HepG2 (cell line): ENCODE measurements at places on chromosomes 12 and 14. TPM values are rescaled to one million over a fixed set of nuclear protein-coding genes. Genes with fewer than 3 reads are reported as not detected.

DNA sequence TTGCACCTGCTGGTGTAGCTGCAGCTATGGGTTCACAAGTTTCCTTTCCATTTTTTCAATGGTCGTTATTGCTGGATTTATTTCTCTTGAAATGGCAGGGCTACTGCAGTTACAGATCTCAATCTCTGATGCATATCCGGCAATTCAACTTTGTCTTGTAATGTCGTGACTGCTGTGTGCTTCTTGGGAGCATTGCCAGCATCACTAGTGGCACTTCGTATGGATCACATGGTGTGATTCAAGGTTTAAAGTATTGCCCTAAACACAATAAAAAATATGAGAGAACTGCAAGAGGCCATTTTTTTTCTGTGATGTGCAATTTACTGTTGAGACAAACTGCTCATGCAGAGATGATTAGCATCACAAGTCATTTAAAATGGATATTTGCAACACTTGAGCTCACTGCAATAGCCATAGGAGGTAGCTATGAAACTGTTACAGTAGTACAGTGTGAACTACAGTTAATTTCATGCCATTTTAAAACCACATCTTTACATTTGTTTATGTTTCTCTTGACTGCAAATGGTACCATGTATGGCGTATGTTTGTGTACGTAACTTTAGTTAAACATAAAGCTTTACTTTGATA lies 217.4 kb upstream of the PDE3A start:
- H3K4me3 ChIP-seq: no peak overlapping the region
- DNase-seq: no peak
- H3K4me1 ChIP-seq: no peaks in the 10 kb centered on the region
- no peaks in the 10 kb centered on the region for H3K27me3 ChIP-seq
- no peak overlapping the region for H3K27ac ChIP-seq

GRCh38 chr12:47202176-47202575 lies 122.4 kb upstream of the AMIGO2 start:
- H3K4me1 ChIP-seq: no peaks in the 10 kb centered on the region
- H3K4me3 ChIP-seq: no peak overlapping the region
- DNase-seq: no peak
- no peaks in the 10 kb centered on the region for H3K36me3 ChIP-seq

GRCh38 chr12:65898241-65898640 lies 74.0 kb downstream of the HMGA2 start:
- no peak overlapping the region for H3K4me3 ChIP-seq
- H3K36me3 ChIP-seq: no peaks in the 10 kb centered on the region
- no peaks in the 10 kb centered on the region for H3K27me3 ChIP-seq
- peaks cover 75% of the 10 kb centered on the region for H3K4me1 ChIP-seq
- no peak for DNase-seq
- H3K27ac ChIP-seq: peak overlapping the region; percentile 10

- peak; percentile 94 for DNase-seq
- peak overlapping the region; percentile 71 for H3K4me3 ChIP-seq
- H3K27ac ChIP-seq: peak overlapping the region; percentile 64
- no peaks in the 10 kb centered on the region; the same call in 2 of the 3 replicates for H3K36me3 ChIP-seq
- H3K27me3 ChIP-seq: no peaks in the 10 kb centered on the region
These were observed 134.7 kb downstream of the FGD4 start for GRCh38 chr12:32533971-32534590.

DNA sequence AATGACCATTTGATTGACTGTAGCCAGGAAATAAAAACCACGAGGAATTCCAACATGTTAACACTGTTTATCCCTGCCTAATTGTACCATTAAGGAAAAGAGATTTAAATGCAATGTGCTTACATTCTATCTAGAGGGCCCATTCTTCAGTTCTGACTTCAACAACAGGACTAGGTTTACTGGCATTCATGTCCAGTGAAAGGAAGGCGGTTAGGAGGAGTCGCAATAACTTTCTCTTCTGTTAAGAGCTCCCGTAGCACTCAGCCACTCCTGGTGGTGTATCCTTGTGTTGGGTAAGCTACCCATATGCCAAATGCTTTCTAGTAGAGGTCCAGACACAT lies 154.7 kb downstream of the STXBP6 start:
- H3K27me3 ChIP-seq: no peaks in the 10 kb centered on the region
- no peak overlapping the region for H3K4me3 ChIP-seq
- no peak for DNase-seq
- no peaks in the 10 kb centered on the region for H3K36me3 ChIP-seq

The RAPGEF3 gene
- total RNA-seq: 0.07 TPM in 1 of 2 replicates, not detected in the other

The NID2 gene
- total RNA-seq: not detected in 2 replicates

DNA sequence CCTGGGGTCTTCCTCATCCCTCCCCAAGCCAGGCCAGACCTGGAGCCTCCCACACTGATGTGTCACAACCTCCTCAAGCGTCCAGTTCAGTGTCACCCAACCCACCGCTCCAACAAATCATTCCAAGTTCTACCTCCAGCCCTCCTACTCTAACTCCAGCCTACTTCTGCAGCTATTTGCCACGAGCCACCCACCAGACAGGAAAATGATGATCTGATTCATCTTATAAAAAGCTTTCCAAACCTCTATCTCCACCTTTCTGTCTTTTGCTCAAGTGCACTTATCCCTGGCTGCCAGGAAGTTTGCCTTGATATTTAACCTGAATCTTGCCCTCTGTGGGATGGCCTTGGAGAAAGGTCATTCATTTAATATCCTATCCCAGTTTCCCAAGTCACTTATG lies 30.2 kb downstream of the SMUG1 start:
- no peaks in the 10 kb centered on the region for H3K27me3 ChIP-seq
- no peak for DNase-seq
- H3K4me1 ChIP-seq: peaks cover 69% of the 10 kb centered on the region
- H3K36me3 ChIP-seq: no peaks in the 10 kb centered on the region
- H3K27ac ChIP-seq: no peak overlapping the region

The FOXN3 gene
- 32.4 and 42.4 TPM in 2 replicates for total RNA-seq

DNA sequence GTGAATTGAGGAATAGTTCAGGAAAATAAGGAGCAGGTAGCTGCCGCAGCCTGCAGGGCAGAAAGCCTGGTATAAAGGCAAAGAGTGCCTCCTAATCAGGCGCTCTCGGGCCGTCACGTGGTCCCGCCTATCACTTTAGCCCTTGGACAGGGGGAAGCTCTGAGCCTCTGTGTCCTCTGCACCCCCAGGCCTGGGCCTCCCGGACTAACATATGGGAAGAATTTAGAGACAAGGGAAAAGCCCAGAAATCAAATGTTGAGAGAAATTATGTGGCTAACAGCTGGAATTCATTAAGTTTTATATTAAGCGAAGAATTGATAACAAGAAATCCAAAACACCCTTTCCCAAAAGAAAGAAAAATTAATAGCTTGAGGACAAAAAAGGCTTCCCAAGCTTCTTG lies 417.7 kb downstream of the ATP23 start:
- no peak overlapping the region for H3K27ac ChIP-seq
- no peaks in the 10 kb centered on the region for H3K36me3 ChIP-seq
- H3K4me3 ChIP-seq: no peak overlapping the region
- no peaks in the 10 kb centered on the region for H3K4me1 ChIP-seq
- H3K27me3 ChIP-seq: no peaks in the 10 kb centered on the region

GRCh38 chr12:132276827-132277373 lies 52.5 kb downstream of the GALNT9 start:
- H3K4me3 ChIP-seq: no peak overlapping the region
- H3K4me1 ChIP-seq: peaks cover 12% of the 10 kb centered on the region
- H3K27ac ChIP-seq: no peak overlapping the region
- no peaks in the 10 kb centered on the region for H3K36me3 ChIP-seq

DNA sequence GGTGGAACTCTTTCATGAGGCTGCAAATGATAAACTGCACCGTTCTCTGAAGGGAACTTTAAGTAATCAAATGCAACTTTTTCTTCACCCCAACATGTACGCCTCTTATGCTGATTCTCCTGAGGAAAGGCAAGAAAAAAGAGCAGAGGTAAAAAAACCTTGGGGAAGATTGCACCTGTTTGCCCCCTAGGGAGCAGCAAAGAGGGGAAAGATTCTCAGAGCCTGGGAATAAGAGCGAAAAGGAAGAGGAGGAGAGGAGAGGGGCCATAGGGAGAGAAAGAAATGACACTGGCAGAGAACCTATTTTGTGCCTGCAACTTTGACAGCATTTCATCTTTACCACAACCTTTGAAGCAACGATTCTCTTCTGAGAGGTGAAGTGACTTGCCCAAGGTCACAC lies 254.6 kb downstream of the KSR2 start:
- no peaks in the 10 kb centered on the region for H3K4me1 ChIP-seq
- H3K4me3 ChIP-seq: no peak overlapping the region
- H3K27me3 ChIP-seq: no peaks in the 10 kb centered on the region
- DNase-seq: no peak
- H3K27ac ChIP-seq: no peak overlapping the region
- H3K36me3 ChIP-seq: no peaks in the 10 kb centered on the region

The FBRSL1 gene
- total RNA-seq: 3.7 and 7.9 TPM in 2 replicates

The GPR135 gene
- 0.62 and 1.3 TPM in 2 replicates for total RNA-seq

GRCh38 chr12:96383991-96384390 lies 16.2 kb downstream of the CDK17 start:
- no peak overlapping the region for H3K4me3 ChIP-seq
- DNase-seq: no peak
- H3K27ac ChIP-seq: no peak overlapping the region
- H3K36me3 ChIP-seq: peaks cover 3% of the 10 kb centered on the region; the same call in 1 of the 3 replicates
- no peaks in the 10 kb centered on the region for H3K27me3 ChIP-seq
- no peaks in the 10 kb centered on the region for H3K4me1 ChIP-seq

The KCNK10 gene
- not detected in 2 replicates for total RNA-seq

DNA sequence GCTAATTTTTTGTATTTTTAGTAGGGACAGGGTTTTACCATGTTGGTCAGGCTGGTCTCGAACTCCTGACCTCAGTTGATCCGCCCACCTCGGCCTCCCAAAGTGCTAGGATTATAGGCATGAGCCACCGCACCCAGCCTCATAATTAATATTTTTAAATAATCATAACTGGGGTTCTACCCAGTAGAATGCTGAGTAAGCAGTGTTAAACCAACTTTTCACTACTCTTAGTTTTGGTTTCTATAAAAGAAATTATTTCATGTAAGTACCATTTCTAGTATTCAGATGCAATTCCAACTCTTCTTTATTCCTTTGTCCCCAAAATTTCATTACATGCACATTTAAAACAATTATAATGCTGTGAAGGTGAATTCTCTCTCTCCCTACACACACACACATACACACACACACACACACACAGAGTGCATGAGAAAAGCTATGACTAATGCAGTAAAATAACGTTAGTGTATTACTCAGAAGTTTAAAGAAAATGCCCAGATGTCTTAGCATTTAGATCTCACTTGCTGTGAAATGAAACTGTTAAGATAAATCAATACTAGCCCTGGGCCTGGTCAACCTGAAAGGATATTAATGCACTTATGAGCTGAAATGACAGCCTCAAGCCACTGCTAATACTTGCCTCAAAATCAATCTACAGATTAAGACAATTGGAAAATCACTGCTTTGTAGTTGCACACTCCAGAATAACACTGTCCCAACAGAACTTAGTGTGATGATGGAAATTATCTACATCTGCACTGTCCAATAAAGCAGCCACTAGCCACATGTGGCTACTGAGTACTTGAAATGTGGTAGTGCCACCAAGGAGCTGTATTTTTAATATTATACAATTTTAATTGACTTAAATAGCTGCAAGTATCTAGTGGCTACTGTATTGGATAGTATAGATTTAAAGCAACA lies 36.0 kb downstream of the PTPN21 start:
- no peak for DNase-seq
- H3K36me3 ChIP-seq: no peaks in the 10 kb centered on the region
- H3K4me3 ChIP-seq: no peak overlapping the region
- H3K4me1 ChIP-seq: peaks cover 21% of the 10 kb centered on the region
- H3K27ac ChIP-seq: no peak overlapping the region
- H3K27me3 ChIP-seq: no peaks in the 10 kb centered on the region

DNA sequence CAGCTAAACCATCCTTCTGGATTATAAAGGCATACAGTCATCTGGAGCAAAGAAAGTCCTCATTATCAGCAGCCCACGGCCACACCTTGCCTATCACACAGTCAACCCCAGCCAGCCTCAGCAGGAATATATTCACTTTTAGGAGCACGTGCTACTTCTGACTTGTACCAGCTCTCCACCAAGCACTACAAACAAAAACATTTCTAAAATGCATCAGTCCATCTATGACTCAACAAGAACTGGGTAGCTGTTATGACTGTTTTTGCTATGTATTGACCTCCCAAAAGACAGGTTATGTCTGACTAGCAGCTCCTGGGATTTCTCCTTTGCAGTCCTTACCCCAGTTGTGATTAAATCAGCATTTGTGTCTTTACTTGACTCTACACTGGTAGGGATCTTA lies 31.2 kb downstream of the NUAK1 start:
- H3K4me1 ChIP-seq: peaks cover 59% of the 10 kb centered on the region
- no peak overlapping the region for H3K27ac ChIP-seq
- H3K36me3 ChIP-seq: no peaks in the 10 kb centered on the region
- no peaks in the 10 kb centered on the region for H3K27me3 ChIP-seq
- no peak for DNase-seq

The SCYL2 gene
- total RNA-seq: 28.8 and 41.9 TPM in 2 replicates

DNA sequence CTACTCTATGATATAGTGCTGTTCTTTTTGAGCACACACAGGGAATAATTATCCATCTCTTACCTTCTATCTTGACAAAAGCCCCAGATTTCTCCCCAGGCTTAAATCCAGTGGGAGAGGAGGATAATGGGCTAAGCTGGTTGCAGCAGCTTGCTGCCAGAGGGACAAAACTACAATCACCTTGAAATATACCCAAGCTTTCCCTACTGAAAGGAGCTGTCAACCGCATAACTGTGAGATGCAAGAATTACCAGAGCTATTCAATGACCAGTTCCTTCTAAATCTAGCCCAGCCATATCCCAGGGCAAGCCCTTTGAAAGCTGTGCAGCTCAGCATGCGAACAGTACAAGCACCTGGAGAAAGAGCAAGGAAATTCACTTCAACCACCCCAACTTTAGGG lies 943 bp upstream of the MGAT4C start:
- H3K4me1 ChIP-seq: no peaks in the 10 kb centered on the region
- H3K27ac ChIP-seq: no peak overlapping the region
- no peaks in the 10 kb centered on the region for H3K27me3 ChIP-seq
- DNase-seq: no peak
- no peak overlapping the region for H3K4me3 ChIP-seq

DNA sequence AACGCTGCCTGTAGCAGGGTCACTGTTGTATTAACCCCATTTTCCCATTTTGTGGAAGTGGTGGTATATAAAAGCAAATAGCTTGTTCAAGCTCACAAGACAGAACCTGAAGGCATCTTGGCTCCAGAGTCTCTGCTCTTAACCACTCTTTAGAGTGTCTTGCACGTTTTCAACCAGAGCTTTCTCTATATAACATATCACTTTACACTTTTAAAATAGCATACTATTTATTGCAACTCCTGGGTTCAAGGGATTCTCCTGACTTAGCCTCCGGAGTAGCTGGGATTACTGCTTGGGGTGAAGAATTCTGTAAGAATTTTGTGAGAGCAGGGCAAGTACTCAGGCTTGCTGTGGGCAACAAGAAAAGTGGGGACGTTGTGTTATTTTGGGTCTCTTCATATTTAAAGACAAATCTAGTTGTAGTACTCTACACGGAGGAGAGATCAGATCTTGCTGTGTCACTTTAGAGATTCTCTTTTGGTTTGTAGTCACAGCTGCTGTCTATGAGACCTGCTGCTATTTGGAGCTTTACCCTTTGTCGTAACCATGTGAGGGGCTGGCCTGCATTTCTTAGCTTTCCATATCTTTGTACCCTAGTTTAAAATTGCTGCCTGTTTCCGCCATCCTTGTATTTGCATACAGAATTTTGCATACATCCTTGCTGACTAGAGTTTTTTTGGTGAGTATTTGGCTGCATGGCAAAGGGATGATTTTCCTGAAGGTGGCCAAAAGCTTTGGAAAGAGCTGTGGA lies 40.7 kb downstream of the WDR20 start:
- H3K27me3 ChIP-seq: no peaks in the 10 kb centered on the region
- H3K4me1 ChIP-seq: peaks cover 22% of the 10 kb centered on the region
- H3K4me3 ChIP-seq: no peak overlapping the region
- H3K27ac ChIP-seq: no peak overlapping the region

GRCh38 chr12:104741077-104741476 lies 217.0 kb downstream of the SLC41A2 start:
- H3K36me3 ChIP-seq: no peaks in the 10 kb centered on the region
- DNase-seq: no peak
- H3K27ac ChIP-seq: no peak overlapping the region
- 0 out of 2 replicates have a peak, but pooled peaks cover 2% of the 10 kb centered on the region for H3K27me3 ChIP-seq
- H3K4me1 ChIP-seq: no peaks in the 10 kb centered on the region

The C1RL gene
- total RNA-seq: 14.2 and 28.9 TPM in 2 replicates
